ENCODE measurements at places on chromosomes 6 and 20. TPM values are rescaled to one million over a fixed set of nuclear protein-coding genes. Genes with fewer than 3 reads are reported as not detected.

TNF gene
- 0.07 TPM for total RNA-seq

FLRT3 gene
- total RNA-seq: 34.2 TPM

FAM209A gene
- not detected for total RNA-seq

CTCFL gene
- not detected for total RNA-seq

PACRG gene
- total RNA-seq: 0.21 TPM

PAK5 gene
- total RNA-seq: not detected

PRSS16 gene
- 12.6 TPM for total RNA-seq

KHDC1 gene
- 0.68 TPM for total RNA-seq

SPATA25 gene
- 1.00 TPM for total RNA-seq

PDYN gene
- total RNA-seq: not detected

TCF21 gene
- total RNA-seq: not detected

CALHM6 gene
- 0.68 TPM for total RNA-seq

FGD2 gene
- 0.07 TPM for total RNA-seq

Measured in nasal cavity respiratory epithelium epithelial cell of viscerocranial mucosa (primary cell).